ENCODE measurements at places on chromosomes 11 and 22.

- DNase-seq = no peak
These were observed 14.0 kb upstream of the VWCE start for GRCh38 chr11:61309141-61309540.

GRCh38 chr11:61771985-61772455 lies 19.6 kb downstream of the MYRF start:
- no peak for DNase-seq

GRCh38 chr22:24423519-24424000 lies 3.8 kb upstream of the ADORA2A start:
- no peak for DNase-seq

GRCh38 chr11:11373934-11374333 lies 20.9 kb upstream of the CSNK2A3 start:
- DNase-seq = no peak

DNA sequence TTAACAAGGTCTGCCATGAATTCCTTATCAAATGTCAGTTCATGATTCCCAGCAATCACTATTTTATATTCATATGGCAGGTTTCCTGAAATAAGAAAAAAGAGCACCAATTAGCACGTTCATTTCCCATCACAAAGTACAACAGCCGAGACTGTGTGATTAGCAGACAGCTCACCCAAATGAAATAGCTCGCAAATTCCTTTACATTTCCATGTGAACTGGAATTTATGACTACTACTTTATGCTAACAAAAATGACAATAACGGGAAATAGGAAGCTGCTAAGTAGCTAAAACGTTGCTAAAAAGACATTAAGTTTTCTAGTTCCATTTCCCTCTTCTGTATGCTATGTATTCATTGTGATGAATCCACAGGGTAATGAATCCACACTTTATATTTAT lies 90.7 kb downstream of the MPPED2 start:
- DNase-seq = no peak

- DNase-seq = no peak
These were observed 10.8 kb downstream of the CRYBA4 start for GRCh38 chr22:26632422-26633155.

DNA sequence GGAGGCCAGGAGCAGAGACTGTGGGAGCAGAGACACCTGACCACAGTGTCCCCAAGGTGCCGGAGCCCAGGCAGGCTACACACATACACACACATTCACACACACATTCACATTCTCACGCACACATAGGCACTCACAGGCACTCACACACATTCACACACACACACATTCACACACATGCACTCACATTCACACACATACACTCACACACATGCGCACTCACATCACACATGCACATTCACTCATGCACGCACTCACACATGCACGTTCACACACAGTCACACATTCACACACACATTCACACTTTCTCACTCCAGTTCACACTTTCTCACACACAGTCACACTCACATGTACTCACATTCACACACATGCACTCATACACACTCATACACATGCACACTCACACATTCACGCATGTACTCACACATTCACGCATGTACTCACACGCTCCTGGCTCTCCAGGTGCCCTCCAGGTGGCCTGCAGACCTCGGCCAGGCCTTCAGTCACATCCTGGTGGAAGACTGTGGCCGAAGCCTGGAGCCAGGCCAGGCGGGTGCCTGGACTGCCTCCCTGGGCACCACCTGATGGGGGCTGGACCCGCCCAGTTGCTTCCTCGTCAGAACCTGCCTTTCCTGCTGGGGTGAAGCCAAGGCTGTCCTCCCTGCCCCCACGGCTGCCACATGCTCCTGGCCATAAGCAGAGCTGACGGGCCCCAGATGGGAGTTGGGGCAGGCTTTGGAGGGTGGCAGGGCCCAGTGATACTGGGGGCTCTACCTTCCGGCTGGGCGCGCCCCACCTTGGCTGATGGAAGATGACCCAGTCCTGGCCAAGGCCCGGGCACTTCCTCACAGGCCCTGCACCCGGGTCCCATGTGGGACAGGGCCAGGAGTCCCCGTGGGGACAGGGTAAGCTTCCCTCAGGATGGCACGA lies 89.5 kb downstream of the WNT7B start:
- DNase-seq = no peak

DNA sequence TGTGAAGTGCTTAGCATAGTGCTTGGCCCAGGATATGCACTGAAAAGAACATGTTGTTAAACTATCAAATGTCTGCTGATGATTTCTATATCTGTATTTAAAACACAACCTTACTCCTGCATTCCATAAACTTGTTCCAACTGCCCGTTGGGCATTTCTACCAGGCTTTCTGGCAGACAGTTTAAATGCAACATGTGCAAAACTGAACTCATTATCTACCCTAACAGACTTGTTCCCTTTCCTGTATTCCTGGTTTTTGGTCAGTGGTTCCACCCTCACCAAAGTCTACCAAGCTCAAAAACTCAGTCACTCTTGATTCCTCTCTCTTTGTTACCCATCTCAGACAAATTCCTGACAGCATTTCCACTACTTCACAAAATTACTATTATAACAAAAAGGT lies 6.5 kb upstream of the RAB38 start:
- no peak for DNase-seq

Measured in coronary artery (tissue), 2 donors.